Cortex of kidney (tissue), 1 donor: ENCODE measurements at places on chromosomes 5 and 9.

- no peak for DNase-seq
These were observed 8.9 kb upstream of the AKNA start for GRCh38 chr9:114396558-114397218.

GRCh38 chr9:112084907-112085306 lies 90.2 kb downstream of the SUSD1 start:
- DNase-seq = no peak

DNA sequence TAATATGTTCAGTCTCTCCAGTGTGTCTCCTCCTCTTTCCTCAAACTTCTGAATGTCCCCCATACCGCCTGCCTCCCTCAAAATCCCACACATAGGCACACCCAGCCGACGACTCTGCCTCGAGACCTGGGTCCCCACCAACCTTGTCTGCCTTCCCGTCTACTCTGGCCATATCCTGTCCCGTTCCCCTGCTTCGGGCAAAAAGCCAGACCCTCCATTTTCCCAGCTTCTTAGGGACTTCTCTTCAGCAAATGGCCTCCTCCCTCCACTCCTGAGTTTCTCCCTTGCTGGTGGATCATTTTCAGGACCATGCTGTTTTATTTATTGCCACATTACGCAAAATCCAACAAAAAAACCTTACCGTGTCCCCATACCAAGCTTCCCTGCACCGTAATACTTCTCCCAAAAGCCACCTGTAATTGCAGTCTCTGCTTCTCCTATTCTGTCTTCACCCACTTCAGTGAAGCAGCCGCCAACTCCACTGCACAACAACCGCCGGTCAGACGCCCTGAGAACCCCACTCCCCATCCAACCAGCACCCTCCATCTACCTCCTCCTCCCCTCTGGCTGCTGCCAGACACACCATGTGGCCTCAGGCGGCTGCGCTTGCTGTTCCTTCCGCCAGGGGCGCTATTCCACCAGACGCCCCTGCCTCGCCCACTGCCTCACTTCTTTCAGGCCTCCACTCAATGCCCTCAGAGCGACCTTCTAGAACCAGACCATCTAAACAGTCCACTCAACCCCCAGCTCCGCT lies 117.0 kb downstream of the TRPM6 start:
- no peak for DNase-seq

- DNase-seq = no peak
These were observed 36.8 kb upstream of the NEK6 start for GRCh38 chr9:124220946-124221451.

DNA sequence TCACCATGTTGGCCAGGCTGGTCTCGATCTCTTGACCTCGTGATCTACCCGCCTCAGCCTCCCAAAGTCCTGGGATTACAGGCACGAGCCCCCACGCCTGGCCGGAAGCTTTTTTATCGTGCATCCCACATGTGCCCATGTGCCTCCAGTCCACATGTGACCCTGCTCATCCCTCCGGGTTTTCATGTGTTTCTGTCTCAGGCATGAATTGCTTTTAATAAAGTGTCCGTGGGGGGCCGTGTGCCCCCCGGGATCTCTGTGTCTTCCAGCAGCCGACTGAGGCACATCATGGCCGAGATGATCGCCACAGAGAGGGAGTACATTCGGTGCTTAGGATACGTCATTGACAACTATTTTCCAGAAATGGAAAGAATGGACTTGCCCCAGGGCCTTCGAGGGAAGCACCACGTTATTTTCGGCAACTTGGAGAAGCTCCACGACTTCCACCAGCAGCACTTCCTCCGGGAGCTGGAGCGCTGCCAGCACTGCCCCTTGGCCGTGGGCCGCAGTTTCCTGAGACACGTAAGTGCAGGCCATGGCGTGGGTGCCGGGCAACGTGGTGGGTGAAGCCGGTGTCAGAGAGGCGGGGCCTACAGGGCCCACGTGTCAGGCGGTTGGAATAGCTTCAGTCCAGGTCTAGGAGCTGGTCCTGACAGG lies 22.1 kb upstream of the LRRC14B start:
- no peak for DNase-seq

DNA sequence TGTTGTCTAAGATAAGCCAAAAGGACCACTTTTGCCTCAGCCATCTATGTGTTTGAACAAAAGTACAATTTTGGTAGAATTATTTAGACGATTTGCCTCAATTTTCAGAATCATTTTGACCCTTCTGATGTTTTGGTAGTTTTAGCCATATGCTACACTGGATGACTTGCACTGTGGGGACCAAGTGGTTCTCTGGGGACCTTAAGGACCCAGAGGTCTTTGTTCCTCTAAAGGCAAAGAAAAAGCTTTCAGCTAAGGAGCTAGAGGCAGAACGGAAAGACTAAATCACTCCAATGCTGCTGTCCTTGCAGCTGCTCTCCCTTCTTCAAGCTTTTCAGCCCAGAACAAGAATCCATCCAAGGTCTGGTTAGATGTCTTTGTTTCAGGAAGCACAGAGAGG lies 51.0 kb upstream of the APC start:
- no peak for DNase-seq

- DNase-seq = no peak
These were observed 1.4 kb downstream of the IL11RA start for GRCh38 chr9:34653151-34654072.

DNA sequence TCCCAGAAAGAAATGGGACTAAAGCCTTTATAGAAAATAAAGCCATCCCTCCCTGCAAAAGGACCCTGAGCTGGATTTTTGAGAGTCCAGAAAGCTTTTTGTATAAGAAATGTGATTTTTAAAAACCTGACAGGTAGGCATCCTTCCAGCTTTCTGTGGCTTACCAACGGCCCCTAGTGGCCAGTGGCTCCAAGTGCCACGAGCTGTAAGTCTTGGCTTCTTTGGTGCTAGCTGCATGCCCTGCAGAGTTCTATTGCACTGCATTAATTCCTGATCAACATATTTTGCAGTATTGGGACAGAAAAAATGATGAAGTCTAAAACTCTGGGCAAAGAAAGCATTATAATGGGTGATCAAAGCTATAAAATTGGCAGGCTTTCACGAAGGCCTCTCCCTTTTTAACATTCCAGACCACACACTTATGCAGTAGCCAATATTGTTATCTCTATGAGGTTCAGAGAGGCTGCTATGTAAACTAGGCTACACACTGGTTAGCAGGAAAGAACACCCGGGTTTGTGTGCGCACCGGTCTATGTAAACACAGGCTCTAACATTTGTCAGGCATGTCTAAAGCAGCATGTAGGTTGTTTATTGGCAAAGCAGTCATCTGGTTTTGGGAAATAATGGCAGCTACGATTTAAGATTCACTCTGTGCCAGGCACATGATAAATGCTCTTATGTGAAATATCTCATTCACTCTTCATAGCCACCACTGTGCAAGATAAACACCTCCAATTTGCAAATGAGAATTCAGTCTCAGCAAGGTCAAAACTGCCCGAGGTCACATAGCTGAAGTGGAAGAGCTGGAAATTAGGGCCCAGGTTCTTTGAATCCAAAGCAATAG lies 55.2 kb downstream of the NMUR2 start:
- no peak for DNase-seq

GRCh38 chr5:31407921-31408693 lies 123.8 kb downstream of the DROSHA start:
- DNase-seq = no peak

DNA sequence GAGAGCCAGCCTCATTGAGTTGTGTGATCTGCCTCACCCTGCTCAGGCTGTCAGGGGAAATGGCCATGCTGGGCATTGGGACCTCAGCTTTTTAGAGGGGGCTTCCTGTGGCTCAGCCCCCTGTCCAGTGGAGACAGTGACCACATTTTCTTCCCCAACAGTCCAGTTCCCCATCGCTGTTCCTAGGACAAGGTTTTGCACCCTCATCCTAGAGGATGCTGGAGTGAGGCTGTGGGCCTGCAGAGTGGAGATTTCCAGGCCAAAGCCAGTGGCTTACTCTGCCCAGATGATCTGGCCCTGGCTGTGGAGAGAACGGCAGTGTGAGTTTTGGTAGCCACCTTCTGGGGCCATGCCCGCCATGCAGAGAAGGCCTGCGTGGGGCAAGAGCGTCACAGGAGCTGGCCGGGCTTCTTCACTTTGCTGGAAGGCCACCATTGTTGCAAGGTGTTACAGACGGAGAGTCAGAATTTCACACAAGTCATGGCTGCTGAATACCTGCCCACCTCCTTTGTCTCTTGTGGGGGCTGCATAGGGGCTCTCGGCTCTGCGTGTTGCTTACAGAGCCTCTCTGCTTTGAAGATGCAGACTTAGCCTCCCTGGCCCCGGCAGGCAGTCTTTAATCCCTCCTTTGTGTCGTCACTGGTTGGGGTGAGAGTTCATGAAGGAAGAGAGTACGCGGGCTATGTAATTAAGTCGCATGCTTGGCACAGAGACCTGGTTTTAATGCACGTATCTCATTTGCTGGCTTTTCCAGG lies 35.2 kb upstream of the PITX1 start:
- DNase-seq = no peak

DNA sequence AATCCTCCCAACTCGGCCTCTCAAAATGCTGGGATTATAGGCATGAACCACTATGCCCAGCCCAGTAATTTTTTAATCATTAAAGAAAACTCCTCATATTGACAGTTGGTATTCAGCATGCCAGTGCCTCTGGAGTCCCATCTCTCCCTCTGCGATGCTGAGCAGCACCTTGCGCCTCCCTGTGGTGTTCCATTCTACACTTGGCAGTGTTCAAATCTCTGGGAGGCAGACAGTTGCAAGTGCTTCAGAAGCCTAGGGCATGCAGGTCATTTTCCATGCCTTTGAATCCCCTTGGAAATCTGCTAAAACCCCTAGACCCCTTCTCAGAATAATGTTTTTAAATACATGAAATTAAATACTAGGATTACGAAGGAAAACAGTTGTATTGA lies 41.3 kb downstream of the GARNL3 start:
- DNase-seq = no peak

GRCh38 chr5:158785397-158785796 lies 314.3 kb downstream of the EBF1 start:
- DNase-seq = no peak

DNA sequence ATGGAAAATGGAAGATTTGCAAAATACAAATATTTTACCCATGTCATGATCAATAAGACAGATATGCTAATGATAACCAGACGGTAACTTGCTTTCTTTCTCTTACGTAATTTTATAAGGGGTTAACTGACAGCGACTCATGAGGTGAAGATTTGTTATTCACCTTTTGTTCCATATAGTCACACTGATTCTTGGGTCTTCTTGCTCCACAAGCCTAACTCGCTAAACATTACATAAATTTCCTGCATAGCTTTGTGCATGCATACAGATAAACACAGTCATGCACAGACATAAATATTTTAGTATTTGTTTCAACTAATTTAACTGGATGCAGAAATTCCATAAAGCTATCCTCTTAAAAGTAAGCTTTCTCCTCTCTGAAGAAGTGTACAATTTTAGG lies 225.9 kb downstream of the VPS13A start:
- no peak for DNase-seq

GRCh38 chr5:99061299-99061698 lies 132.5 kb upstream of the CHD1 start:
- DNase-seq = no peak

- DNase-seq = no peak
These were observed 24.5 kb downstream of the PTGES2 start for GRCh38 chr9:128102861-128103588.

DNA sequence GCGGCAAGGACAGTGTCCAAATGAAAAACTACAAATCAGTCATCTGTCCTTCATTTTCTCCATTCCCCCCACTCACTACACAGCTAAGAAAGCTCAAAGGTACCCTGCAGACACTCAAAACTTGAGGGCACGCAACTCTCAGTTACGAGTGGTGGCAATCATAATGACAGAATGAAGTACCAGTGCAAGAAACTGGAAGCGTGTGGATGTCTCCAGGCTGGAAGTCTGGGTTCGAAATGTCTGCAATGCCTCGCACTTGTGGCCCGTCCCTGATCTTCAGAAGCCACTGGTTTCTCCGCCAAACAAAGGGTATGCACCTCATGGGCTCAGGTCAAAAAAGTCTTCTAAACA lies 597 bp upstream of the CENPH start:
- DNase-seq = no peak

DNA sequence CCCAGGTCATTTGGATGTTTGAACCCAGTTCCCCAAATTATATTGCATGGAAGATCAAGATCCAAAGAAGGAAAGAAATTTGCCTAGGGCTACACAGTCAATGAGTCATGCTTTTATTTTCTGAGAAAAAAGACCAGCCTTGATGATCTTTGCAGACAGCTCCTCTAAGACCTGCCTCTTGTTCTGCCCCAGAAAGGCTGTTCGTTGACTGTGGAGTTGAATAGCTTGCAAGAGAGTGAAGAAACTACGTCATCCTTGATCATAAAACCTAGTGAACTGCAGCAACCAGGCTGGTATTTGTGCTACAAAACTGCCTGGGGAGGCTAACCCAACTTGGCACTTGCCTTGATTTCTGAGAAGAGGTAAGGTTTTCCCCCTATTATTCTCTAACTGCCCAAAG lies 263.9 kb downstream of the PAPPA start:
- no peak for DNase-seq

GRCh38 chr5:135030956-135031812 lies 2.8 kb downstream of the PITX1 start:
- DNase-seq = no peak

GRCh38 chr5:111143910-111144309 lies 51.8 kb downstream of the WDR36 start:
- no peak for DNase-seq

DNA sequence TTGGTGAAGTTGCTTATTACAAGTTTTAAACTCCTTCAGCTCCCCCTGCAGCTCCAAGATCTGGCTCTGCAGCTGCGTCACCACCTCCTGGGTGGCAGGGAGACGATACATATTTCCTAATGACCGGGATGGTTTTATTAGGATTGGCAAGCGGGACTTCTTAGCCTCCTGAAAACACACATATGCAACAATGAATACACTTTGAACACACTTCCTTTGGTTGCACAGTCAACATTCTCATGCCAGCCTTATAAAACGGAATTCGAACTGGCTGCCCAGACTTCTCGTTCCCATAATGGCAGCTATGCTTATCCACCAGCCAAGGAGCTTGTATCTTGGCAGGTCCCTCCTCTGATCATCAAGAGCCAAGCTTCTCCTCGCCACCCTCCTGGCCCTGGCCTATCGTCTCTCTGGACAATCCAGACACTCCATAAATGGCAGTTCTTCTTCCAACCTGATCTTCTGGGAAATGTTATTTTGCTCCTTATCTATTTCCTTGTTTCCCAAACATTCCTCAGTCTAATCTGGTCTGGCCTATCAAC lies 131.9 kb downstream of the CDK5RAP2 start:
- DNase-seq = no peak

- no peak for DNase-seq
These were observed 66.6 kb upstream of the TAF11L2 start for GRCh38 chr5:17431272-17432050.

- no peak for DNase-seq
These were observed 41.4 kb downstream of the GLIS3 start for GRCh38 chr9:4258320-4259090.

DNA sequence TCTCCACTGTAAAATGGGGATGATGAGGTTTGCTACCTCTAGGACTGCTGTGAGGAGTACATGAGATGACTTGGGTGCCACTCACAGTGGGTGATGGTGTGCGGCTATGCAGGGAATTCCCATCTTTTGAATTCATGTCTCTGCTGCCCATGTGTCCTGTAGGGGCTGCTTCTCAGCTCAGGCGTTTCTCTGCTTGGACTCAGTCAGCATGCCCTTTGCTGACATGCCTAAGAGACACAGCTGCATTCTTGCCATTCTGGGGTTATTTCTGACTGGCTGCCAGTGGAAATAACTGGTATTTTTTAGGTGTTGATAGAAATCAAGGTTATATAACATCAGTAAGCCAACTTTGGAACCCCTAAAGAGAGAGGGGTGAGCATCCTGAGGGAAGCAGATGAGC lies 24.3 kb upstream of the XPA start:
- DNase-seq = no peak
